CD4-positive, alpha-beta T cell (primary cell): ENCODE measurements at places on chromosomes 6 and 20.
A peak's percentile ranks its signal among the peaks of the same experiment; 100 is the strongest.

DNA sequence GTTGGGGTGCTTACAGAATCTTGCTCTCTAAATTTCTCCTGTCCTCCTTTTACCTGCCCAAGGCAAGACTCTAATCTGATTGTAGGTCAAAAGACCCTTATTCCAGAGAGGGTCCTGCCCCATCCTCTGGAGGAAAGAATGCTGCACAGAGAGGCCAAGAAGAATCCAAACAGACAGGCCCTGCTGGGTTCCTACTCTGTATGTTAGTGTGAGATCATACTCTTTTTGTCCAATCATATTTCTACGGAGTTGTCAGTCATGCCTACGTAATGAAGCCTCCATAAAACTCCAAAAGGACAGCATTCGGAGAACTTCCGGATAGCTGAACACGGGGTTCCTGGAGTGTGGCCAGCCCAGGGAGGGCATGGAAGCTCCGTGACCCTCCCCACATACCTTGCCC, 50.5 kb downstream of the VEGFA start:
- DNase-seq = no peak

GRCh38 chr20:35907017-35907701, 47.1 kb downstream of the SCAND1 start:
- no peak for DNase-seq

DNA sequence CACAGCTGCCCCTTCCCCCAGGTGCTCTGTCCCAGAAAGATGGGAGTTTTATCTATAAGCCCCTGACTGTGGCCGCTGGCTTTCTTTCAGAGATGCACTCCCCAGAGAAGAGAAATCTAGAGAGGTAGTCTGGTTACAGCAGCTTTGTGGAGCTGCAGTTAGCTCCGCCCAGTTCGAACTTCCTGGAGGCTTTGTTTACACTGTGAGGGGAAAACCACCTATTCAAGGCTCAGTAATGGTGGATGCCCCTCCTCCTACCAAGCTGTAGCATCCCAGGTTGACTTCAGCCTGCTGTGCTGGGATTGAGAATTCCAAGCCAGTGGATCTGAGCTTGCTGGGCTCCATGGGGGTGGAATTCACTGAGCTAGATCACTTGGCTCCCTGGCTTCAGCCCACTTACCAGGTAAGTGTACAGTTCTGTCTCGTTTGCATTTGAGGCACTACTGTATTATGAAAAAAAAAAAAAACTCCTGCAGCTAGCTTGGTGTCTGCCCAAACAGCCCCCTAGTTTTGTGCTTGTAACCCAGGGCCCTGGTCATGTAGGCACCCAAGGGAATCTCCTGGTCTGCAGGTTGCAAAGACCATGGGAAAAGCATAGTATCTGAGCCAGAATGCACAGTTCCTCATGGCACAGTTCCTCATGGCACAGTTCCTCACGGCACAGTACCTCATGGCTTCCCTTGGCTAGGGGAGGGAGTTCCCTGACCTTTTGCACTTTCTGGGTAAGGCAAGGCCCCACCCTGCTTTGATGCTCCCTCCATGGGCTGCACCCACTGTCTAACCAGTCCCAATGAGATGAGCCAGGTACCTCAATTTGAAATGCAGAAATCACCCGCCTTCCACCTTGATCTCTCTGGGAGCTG, 275.0 kb downstream of the CENPW start:
- no peak for DNase-seq

DNA sequence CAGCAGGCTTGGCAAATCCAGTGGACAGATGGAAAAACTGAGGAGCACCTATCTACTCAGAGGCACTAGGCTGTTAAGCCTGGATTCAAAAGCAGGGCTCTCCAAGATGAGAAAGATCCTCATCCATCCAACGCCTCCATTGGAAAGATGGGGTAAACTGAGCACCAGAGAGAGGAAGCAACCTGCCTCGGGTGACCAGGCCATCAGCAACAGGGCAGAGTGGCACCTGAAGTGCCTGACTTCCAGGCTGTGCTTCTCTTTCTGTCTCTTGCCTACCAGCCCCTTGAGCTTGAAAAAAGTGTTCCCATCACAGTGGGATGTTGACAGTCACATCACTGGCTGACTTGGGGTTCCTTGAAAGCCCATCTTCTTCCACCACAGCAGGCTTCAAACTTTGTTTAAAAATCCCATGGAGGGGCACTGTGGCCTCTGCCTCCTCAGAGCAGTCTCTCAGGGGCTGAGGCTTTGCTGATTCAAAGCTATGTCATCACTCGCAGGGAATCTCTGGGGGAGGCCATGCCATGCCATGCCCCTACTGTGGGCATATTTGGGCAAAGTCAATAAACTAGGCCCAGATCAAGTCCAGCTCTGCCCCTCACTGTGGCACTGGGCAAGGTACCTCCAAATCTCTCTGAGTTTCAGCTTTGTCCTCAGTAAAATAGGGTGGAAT, 44.8 kb upstream of the TGM2 start:
- no peak for DNase-seq

GRCh38 chr20:14582855-14583254, 245.4 kb upstream of the FLRT3 start:
- no peak for DNase-seq

DNA sequence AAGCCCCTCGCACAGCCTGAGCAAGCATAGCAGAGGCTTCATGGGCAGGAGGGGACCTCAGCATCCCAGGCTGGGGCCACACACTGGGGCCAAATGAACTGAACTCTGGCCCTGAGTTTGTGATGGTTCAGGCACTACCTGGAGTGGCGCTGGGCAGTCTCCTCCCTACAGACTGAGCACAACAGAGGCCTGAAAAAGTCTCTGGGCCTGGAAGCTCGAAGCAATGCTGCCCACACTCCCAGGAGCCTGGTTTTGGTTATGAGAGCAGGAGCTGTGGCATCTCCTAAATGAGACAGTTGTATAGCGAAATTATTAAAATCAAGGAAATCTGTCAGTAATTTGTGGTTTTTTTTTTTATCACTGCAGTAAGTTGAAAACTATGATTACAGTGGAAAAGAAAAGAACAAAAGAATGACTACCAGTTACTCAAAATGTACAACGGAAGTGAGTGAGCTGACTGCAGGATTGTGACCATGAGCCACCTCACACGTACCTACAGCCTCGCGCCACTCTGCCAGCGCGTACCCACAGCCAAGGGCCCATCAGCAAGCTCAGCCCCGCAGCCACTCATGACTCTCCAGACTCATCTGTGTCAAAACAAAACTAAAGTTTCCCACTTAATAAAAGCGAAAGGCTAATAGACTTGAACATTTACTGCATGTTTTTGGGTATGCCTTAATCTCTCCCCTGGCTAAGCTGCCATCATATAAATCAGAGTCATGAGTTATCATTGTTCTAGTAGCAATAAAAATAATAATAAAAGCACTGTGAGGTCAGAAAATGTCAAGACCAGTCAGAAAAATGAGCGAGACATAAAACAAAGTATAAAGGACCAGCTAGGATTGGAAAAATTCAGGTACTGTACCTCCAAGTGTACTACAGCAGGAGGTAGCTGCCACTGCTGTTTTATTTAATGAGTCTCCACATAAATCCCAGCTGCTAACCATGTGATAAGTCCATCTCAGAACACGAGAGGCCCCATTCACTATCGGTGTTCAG, 177.0 kb downstream of the FOXC1 start:
- DNase-seq = no peak

DNA sequence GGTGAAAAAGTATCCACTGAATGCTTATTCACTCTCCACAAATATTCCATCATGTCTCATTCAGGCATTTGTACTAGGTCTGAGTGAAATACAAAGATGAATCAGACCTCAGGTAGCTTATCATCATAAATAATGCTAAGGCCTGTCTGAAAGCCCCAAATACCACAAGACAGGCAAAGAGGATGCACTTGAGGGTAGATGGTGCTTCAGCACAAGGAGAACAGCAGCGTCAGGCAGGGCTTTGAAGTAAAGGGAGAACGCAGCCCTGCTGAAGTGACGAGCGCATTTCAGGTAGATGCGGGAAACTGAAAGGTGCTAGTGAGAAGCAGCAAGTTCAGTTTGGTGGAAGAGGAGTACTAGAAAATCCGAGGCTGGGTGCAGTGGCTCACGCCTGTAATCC, 38.7 kb downstream of the MAP3K5 start:
- peak; percentile 64 for DNase-seq

DNA sequence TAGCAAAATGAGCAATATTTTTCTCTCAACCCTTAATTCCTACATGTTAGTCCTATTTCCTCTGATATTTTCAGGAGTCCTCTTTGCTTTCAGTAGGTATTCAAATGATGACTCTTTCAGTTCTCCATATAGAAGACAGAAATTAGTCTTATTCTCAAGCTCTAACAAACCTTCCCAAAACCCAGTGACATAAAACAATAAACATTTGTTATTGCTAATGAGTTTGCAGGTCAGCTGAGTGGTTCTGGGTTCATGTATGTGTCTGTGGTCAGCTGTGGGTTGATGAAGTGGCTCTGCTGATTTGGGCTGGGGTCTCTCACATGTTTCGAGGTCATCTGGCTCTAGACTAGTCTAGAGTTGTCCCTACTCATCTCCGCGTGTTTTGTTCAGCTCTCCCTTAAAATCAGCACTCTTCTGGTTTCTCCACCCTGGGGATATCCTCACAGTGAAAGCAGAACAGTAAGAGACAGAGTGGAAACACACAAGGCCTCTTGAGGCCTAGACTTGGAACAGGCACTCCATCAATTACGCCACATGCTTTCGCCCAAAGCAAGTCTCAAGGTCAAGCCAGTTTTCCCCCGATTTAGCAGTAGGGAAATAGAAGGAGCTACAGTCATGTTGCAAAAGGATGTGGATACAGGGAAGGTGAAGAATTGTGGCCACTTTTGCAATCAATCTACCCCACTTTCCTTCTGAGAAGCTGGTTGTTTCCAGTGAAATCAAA, 273.0 kb downstream of the PLCB1 start:
- DNase-seq = no peak

GRCh38 chr6:124200661-124201060, 397.0 kb downstream of the NKAIN2 start:
- DNase-seq = no peak

DNA sequence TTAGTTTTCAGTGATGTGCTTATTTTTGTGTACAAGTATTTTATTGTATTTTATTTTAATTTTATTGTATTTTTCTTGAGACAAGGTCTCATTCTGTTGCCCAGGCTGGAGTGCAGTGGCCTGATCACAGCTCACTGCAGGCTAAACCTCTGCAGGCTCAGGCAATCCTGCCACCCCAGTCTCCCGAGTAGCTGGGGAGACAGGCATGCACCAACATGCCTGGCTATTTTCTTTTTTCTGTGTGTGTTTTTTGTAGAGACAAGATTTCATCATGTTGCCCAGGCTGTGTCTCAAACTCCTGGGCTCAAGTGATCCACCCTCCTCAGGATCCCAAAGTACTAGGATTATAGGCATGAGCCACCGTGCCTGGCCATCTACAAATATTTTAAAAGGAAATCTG, 146.3 kb downstream of the MANEA start:
- DNase-seq = no peak

DNA sequence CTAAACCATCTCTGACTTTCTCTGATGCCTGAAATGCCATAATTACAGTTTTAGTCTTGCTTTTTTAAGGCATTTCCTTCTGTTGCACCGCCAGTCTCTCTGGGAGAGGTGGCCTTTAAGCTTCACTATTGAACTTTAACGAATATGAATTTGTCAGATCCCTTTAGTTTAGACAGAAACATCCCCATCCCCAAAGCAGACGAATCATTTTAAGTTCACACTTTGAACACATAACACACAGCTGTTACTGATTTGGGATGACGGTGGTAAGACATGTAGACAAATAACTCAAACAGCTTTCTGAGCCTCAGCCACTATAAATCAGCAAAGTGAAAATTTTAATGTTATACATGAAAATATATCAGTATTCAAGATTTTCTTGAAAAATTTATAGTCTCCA, 7.2 kb upstream of the IPCEF1 start:
- DNase-seq = no peak

GRCh38 chr20:62937268-62938104, 461 bp upstream of the GID8 start:
- peak; percentile 97 for DNase-seq

DNA sequence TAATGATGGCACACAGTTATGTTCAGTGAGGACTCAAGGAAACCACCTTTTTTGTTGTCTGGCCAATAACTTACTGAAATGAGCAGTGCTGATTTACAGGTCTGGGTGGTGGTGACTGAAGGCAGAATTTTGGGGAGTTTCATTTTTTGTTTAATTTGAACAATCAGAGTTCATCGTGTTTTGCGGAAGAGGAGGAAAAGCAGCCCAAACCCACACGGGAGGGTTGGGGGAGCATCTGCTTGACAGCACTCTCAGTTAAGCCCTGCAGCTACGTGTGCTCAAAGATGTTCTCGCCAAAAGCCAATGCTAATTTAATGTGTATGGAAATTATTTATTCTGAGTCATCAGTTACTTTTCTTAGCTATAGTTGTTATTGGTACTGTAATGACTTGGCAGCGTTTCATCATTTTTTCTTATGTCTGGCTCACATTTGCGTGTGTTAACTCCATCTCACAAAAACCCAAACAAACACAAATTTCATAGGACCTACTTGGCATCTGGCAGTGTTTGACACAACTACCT, 89.2 kb downstream of the UST start:
- no peak for DNase-seq

DNA sequence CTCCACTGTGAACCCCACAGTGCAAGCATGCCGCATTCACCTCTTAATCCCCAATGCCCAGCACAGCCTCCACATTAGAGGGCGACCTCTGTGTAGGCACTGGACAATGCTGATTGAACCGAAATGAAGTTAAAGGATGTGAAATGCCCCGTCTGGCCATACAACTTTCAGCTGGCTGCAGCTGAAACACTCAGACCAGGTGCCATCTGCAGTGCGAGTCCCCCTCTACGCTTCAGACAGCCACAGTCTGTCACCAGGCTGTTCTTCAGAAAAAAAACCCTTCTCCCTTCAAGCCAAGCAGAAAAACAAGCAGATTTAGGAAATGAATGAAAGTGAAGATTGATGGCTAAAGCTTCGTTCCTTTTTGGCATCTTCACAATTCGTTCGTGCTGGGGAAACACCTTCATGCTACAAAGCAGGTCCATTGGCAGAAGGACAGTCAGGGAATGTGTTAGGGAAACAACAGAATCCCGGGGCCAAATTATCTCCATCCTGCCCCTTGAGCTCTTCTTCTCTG, 44.7 kb downstream of the TNFAIP3 start:
- DNase-seq = no peak

GRCh38 chr6:17591287-17591686, 8.8 kb upstream of the FAM8A1 start:
- DNase-seq = peak; percentile 48

GRCh38 chr20:48096212-48096875, 311.1 kb upstream of the SULF2 start:
- DNase-seq = no peak

GRCh38 chr6:36662827-36663256, 15.7 kb upstream of the CDKN1A start:
- DNase-seq = no peak

- no peak for DNase-seq
Measured at GRCh38 chr6:93749930-93750329, 330.6 kb upstream of the EPHA7 start.

- DNase-seq = no peak
Measured at GRCh38 chr20:24768201-24768636, 180.8 kb upstream of the CST7 start.

- DNase-seq = no peak
Measured at GRCh38 chr6:146999766-147000165, 204.5 kb upstream of the STXBP5 start.
